Fibroblast of skin of right quadriceps (primary cell): ENCODE measurements at places on chromosomes 6 and 20.

DNA sequence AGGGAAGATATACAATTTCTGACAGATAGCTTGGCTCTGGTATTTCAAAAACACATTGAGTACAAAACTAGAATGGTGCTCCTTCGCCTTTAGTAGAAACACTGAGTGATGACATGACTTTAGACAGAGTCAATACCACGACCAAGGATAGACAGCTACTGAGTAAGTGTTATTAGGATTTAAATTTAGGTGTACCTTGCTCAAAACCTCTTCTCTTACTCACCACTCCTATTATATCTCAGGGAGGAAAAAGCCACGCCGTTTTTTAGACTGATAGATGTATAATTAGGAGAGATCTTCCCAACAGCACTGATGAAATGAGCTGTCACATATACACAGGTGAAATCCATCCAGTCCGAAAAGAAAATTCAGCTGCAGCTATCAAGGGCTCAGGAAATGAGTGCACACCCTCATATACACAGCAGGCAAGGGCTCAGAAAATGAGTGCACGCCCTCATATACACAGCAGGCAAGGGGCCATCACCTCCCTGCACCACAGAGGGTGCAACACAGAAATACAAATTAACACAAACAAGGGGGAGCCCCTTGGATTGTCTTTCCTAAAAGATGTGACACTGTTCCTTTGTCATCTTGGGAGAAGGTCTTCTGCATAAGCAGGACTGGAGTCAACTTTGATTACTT lies 53.7 kb downstream of the LYRM4 start:
- DNase-seq = no peak

DNA sequence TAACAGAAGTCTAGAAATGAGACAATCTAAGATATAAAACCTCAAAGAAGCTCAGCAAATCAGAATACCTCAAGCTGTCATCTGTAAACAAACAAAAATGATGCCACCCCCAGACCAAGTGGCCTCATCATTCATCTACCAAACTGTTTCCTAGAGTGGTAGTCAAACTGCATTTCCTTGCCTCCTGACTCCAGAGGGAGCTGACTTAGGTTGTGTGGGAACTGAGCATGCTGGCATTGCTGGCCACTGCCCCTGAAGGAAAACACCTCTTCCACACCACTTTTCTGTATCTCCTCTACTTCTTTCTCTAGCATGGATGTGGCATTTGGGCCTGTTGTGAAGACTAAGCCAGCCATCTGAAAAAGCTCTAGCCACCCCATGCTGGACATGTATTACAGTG lies 56.3 kb downstream of the ZHX3 start:
- no peak for DNase-seq

GRCh38 chr20:55478724-55479450 lies 526.4 kb downstream of the CBLN4 start:
- DNase-seq = no peak

- no peak for DNase-seq
These were observed 11.0 kb downstream of the TREML2 start for GRCh38 chr6:41189967-41190366.

DNA sequence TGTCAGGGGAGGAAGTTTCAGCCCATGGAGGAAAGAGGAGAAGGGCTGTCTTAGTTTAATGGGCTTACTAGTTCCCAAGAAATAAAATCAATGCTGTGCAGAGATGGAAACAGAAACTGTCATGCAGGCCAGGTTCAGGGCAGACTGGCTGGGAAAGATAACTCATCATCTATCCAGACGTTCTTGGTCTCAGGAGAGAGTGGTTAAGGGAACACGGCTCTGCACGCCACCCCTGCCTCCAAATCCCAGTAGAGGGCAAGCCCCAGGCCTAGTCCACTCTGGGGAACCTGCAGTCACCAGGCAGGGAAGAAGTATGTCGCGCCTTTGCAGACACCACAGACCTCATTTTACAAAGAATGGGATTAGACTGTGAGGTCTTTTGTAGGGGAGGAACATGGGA lies 12.5 kb downstream of the ALDH8A1 start:
- DNase-seq = peak; percentile 27

DNA sequence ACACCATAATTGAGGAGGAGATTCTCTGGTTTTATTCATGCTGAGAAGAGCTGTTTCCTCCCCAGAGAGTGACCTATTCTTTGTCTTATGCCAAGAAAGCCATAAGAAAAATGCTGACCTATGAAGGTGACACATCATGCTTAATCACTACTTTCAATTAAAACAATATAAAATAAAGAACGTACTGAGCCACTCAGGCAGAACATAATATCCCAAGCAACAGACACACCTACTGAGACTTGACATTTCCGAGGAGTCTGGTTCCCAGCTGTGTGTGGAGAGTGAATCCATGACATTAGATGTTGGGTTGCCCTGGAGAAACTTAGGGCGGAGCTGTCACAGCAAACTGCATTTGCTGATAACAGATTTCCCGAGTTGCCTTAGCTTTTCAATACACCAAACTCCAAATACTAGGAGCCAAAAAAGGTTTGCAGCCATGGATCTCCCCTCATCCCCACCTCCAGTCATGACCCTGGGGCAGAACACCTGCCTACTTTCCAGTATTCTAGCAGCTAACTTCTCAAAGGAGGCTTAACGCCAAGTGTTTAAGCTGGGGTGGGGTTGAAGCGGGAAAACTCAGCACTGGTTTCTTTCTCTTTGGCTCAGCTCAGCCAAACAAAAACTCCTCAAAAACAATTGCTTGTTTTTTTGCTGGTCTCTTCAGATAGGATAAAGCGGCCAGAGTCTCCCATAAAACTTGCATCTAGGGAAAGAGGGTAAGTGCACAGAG lies 92.2 kb downstream of the BACH2 start:
- peak; percentile 43 for DNase-seq

GRCh38 chr6:126614642-126615504 lies 275.0 kb downstream of the CENPW start:
- DNase-seq = no peak

DNA sequence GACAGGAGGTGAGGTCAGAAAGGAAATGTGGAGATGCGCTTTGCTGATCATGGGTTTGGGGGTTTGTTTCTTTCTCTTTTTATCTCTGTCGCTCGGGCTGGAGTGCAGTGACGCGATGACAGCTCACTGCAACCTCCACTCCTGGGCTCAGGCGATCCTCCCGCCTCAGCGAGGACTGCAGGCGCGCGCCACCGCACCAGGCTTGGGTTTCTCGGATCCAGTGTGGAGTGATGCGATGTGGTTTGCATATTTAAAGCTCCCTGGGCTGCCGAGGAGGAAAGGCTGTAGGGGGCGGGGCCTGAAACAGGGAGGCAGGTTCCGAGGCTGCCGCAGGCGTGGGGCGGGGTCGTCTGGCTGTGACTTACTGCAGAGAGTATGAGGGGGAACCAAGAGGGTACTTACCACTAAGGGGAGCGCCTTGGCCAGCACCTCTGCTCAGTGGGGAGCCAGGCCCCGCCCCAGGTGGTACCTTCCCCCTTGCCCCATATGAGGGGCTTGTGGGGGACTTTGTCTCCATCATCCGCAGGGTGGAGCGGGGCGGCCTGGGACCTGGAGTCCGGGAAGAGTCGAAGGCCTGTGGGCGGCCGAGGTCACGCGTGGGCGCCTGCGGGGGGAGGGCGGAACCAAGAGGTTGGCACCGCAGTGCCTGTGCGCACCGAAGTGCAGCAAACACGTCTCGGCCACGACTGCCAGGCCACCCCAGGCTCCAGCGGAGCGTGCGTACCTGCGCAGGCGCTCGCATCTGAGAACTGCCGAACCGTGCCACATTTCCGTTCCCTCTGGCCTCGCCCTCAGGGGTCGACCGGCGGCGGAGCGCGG lies 12.7 kb upstream of the BAK1 start:
- no peak for DNase-seq

GRCh38 chr6:150739711-150740349 lies 125.7 kb upstream of the MTHFD1L start:
- no peak for DNase-seq

DNA sequence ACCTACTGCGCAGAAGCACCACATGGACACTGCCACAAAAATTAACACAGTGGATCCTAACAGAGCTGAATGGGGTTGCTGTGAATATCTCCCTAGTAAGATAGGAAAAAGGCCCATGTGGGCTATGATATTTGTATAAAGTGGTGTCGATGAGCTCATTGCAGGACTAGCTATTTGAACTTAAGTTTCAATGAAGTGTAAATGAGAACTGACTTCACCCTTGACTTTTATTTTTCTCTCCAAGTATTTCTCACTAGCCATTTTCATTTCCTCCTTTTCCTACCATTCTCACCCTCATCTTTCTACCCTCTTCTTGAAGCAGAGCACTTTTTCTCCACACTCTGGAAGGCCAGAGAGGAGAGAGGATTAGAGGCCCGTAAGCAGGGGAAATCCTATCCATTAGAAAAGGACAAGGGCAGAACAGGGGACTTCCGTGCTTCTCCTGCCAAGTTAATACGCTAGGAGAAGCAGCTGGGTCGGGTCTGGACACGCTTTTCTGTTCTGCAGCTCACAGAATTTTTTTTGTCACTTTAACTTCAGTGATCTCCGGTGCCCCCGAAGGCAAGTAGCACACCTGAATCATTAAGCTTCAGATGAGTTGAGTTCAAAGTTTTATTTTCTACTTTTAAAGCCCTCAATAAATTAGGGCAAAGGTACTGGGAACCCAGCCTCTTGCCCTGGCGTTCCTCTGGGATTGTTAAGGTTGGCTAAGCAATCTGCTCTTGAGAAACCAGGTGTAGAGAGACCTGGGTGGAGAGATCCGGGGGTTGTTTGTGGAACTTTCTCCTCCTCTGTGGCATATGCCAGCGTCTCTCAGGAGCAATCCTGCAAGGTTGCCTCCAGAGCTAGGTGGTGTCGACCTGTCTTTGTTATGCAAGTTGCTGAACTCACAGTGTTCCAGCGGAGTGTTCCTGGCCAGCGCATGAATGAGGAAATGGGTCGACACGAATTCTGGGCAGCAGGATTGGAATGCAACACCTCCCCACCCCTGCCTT lies 56.2 kb upstream of the ARID1B start:
- no peak for DNase-seq

- peak; percentile 66 for DNase-seq
These were observed 22.2 kb downstream of the TNXB start for GRCh38 chr6:32086661-32087573.

GRCh38 chr6:68211242-68211795 lies 423.8 kb upstream of the ADGRB3 start:
- peak; percentile 5 for DNase-seq

GRCh38 chr6:83815631-83816272 lies 37.4 kb upstream of the RIPPLY2 start:
- DNase-seq = no peak

GRCh38 chr6:1076531-1077459 lies 235.1 kb upstream of the FOXQ1 start:
- no peak for DNase-seq

DNA sequence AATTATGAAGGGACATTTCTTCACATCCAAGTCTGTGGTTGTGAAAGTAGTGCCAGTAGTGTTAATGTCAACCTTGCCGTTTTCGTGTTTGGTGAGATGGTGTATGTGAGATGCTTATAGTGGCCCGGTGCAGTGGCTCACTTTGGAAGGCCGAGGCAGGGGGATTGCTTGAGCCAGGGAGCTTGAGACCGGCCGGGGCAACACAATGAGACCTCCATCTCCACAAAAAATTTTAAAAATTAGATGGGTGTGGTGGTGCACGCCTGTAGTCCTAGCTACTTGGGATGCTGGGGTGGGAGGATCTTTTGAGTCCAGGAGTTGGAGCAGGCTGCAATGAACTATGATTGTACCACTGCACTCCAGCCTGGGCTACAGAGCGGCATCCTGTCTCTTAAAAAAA lies 37.4 kb downstream of the PNLDC1 start:
- DNase-seq = no peak

GRCh38 chr6:150756173-150756572 lies 109.3 kb upstream of the MTHFD1L start:
- peak; percentile 77 for DNase-seq

- no peak for DNase-seq
These were observed 12.5 kb downstream of the GNL1 start for GRCh38 chr6:30543821-30544220.

- no peak for DNase-seq
These were observed 159.6 kb downstream of the BACH2 start for GRCh38 chr6:90136837-90137568.

DNA sequence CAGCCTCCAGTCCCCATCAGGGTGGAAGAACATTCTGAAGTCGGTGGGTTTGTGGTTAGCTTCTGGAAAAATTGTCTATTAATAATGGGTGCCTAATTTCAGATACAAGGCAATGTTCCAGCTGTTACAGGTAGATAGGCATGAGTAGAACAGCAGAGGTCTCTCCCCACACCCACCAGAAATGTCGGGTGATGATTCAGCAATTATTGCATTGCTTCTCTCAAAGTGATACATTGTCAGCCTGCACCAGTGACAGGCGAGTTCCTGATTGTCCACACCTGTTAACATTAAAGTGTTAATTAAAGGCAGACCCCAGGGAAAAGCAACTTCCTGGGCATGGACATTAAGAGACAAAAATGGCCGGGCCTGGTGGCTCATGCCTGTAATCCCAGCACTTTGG lies 18.9 kb upstream of the CLVS2 start:
- DNase-seq = no peak

DNA sequence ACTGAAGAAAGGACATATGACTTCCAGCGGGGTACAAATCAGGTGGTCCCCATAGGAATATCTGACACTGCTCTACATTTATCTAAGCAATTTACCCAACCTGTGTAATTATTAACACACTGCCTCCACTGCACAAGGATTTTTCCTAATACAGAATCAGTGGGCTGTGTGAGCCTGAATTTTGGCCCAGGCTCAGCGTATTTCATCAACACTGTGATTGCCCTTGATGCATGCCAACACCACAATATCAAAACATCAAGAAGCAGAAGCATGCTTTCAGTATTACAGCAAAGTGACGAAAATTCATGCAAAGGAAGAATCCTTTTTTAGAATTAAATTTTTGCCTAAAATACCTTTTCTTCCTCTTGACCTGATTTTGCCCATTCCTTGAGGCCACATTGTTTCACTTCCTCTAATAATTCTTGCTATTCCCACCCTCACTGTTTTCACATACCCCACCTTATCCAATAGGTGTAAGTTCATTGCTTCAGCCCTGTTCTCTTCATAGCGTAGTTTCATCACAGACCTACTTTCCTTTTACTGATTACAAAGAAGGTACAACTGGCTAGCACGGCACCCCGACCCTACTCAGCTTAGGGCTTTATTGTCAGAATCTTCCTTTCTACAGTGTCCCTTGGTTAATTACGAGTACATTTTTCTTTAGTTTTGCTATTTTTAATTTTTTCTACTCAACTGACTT lies 83.7 kb upstream of the PTCHD4 start:
- DNase-seq = no peak
